ENCODE measurements at places on chromosomes 1 and 21.

DNA sequence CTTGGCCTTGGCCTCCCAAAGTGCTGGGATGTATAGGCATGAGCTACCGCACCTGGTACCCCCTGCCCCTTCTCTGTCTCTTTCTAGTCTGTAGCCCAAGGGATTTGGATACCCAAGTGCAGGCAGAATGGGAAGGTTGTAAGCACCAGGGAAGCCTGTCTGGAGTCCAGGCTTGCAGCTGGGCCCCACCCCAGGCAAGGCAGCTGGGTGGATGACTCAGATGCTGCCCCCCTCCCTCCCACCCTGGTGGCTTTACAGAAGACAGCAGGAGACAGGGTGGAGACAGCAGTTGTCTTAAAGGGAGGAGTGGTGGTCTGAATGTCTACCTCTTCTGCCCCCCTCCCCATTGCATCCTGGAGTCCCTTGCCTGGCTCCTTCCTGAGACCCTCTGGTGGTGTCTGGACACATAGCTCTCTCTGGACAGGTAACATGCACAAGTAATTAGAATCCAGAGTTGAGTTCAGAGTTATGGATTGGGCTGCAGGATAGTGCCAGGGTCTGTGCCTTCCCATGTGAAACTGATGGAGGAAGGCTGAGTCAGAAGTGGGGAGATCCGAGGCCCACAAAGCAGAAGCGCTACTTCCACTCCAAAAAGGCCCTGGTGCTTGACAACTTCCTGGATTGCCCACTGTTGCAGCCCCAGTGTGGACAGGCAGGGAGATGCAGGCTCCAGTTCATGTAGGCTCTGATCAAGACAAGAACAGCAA lies 5.1 kb downstream of the LMNA start:
- no peak for DNase-seq

GRCh38 chr1:96309783-96310182 lies 411.8 kb upstream of the PTBP2 start:
- no peak for DNase-seq

- DNase-seq: no peak
Observed at GRCh38 chr1:228511546-228512445, 24.6 kb downstream of the RNF187 start.

GRCh38 chr21:33345751-33346238 lies 21.0 kb downstream of the IFNAR1 start:
- no peak for DNase-seq

- no peak for DNase-seq
Observed at GRCh38 chr1:161779393-161779792, 13.3 kb downstream of the ATF6 start.

DNA sequence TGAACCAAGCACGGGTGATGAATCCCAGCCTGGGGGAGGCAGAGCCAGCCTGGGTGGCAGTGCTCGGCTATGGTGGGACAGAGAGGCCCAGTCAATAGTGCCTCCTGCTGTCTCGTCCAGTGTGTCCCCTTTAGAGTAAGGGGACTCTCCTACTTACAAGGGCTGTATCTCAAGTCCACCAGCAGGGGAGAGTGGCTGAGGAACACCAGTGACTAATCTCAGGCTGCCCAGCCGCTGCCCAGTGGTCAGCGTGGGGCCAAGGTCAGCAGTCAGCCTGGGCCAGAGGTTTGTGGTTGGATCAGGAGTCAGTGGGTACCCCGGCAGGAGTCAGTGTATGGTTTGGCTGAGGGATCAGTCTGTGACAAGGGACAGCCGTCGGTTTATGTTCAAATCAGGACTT lies 109.2 kb upstream of the RUNX3 start:
- no peak for DNase-seq

DNA sequence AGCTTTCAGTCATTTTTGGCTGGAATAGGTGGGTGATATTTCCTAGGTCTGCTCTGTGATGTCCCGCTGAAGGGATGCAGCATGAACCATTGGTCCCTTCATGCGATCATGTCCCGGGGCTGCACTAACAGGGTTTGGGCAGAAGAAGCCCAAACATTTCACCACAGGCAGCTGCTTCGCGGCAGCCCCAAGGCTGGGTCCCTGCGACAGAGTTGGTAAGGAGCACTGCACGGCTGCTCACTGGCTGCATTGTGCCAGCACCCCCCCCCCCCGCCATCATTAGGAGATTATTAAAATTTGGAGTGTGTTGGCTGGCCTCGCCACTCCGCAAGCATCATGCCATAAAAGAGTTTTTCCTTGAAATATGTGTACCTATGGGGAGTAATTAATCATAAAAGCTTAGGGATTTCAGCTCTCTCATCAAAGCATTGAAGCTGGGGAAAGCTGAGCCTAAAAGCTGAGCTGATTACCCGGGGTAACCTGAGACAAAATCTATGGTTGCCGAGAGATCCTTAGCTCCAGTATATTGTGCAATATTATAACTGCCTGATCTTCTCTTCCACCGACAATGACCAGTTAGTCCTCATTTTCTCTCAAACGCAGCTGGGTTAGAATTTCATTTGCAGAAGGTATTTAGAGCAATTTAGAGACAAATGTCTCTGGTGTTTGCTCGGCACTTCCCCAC lies 62.5 kb downstream of the PEX14 start:
- DNase-seq: peak; percentile 99

- DNase-seq: no peak
Observed at GRCh38 chr1:86621286-86621685, 74.4 kb downstream of the CLCA4 start.

- no peak for DNase-seq
Observed at GRCh38 chr1:229430761-229431283, 3.1 kb downstream of the ACTA1 start.

- peak; percentile 3 for DNase-seq
Observed at GRCh38 chr1:29713857-29714256, 477.5 kb downstream of the PTPRU start.

GRCh38 chr1:119093721-119094120 lies 46.7 kb downstream of the WARS2 start:
- DNase-seq: no peak

- peak; percentile 88 for DNase-seq
Observed at GRCh38 chr1:35079003-35079930, at the start of gene ZMYM1. TSS of gene ZMYM1 (plus strand) at chr1:35079385. CDS start at chr1:35093988, 14,603 bp downstream.

DNA sequence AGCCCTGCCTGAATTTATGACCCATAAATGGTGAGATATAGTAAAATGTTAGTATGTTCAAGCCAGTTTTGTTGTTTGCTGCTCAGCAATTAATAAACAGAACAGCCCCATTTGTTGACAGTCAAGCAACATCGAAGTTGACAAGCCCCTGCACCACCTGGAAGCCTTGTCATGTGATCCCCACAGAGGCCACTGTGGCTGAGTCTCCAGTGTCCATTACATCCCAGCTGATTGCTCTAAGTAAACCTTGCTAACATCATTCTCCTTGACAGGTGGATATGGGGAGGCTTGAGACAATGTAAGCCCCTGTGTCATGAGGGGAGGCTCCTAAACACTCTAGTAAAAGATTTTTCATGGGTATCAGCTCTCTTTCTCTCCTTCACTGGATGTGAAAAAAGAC lies 17.5 kb upstream of the TACSTD2 start:
- DNase-seq: no peak

DNA sequence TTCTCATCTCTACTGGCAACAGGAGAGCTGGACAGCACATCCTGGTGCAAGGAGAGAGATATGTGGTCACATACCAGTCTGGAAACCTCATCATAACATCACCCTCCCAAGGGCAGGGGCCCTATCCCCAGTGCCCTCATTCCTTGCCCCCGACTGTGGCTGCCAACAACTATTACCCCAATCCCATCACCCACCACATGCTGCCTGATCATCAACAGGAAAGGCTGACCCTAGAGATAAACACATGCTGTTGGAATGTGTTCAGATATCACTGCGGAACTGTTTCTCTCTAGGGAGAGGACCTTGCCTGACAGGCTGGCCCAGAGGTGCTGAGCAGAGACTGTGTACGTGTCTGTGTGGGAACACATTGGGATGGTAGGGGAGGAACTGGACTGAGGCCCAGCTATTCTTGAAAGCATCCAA lies 4.5 kb upstream of the INKA2 start:
- no peak for DNase-seq

GRCh38 chr1:59061876-59062275 lies 235.0 kb upstream of the FGGY start:
- no peak for DNase-seq

- no peak for DNase-seq
Observed at GRCh38 chr21:15788847-15789523, 59.2 kb downstream of the USP25 start.

DNA sequence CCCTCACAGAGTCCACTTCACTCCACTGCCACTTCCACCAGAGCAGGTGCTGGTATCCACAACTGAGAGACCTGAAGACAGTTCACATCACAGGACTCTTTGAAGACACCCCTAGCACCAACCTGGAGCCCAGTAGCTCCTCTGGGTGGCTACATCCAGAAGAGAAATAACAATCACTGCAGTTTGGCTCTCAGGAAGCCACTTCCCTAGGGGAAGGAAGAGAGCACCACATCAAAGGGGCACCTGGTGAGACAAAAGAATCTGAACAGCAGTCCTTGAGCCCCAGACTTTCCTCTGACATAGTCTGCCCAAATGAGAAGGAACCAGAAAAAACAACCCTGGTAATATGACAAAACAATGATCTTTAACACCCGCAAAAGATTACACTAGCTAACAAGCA lies 113.2 kb downstream of the TENT5C start:
- DNase-seq: no peak

- DNase-seq: peak; percentile 23
Observed at GRCh38 chr1:227729881-227730629, 5.0 kb downstream of the JMJD4 start.

DNA sequence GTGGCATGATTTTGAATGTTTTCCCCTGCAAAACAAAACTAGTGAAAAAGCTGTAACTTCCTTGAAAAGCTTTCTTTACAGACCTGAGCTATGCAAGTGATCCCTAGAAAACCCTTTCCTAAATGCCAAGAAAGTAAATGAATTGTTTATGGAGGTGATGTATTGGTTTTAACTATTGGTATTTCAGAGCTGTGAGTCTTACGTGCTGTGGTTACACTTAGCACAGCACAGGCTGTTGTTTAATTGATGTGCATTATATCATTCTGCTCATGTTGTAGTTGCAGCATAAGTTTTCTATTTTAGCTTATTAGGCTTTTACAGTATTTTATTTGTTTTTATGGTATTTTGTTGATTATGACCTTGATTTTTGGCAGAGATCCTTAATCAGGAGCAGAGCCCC lies 74.1 kb upstream of the DYNLT5 start:
- DNase-seq: no peak

DNA sequence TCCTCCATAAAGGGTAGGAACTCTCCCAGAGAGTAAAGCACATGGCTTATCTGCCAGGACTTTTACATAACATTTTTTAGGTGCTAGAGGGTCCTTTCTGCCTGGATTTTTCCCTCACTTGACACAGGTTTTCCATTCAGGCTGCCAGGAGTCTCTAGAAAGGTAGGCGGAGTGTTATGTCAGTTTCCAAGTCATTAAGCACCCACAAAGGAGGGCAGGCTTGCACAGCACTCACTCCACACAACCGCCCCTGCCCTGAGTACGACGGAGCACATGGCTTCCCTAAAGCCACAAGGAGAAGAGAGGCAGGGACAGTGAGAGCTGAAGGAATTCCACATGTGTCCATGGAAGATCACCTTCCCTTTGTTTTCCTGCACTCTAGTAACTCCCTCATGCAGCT lies 55.7 kb downstream of the CAPZB start:
- DNase-seq: peak; percentile 68

DNA sequence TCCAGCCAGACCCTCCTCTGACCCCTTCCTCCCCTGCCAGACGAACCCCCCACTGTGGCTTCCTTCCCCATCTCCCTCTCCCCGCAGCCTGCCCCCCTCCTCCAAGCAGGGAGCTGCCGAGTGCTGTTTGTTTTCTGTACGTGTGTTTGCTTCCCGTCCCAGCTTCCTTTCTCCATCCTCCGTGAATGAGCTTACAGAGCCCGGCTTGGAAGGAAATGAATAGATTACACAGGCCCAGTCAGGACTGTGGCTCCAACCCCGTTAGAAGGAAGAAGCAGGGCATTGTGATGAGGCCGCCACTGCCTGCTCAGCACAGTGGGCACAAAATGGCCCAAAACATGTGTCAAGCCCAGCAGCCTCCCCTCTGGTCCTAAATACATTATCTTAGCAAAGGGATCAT lies 123.2 kb downstream of the IGSF21 start:
- peak; percentile 49 for DNase-seq

DNA sequence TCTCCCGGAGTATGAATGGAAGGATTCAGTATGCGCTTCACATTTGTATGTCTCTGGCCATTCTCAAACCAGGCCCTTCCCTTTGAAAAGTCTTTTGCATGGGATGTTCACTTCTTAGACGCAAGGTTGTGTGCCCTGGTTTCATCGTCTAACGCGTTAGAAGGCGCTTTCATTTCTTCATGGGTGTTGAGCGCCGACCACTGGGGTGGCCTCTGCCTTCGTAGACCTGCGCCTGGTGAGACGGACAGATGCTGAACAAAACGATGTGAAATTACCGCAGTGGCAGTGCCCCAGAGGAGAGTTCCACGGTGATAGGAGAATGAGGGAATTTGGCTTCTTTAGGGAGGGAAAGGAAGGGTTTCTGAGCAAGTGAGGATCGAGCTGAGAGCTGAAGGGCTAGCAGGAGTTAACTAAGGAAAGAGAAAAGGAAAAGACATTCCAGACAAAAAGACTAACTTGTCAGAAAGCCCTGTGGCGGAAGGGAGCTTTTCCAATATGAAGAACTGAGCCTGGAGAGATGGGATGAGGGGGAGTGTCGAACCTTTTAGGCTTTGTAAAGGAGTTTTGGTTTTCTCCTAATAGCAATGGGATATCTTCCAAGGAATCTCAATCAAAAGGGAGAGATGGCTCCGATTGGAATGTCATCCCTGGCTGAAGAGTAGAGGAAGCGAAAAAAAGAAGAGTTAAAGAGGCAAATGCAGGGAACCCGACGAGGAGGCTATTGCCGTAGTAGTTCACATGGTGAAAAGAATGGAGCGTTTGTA lies 951 bp downstream of the GGPS1 start:
- peak; percentile 66 for DNase-seq

DNA sequence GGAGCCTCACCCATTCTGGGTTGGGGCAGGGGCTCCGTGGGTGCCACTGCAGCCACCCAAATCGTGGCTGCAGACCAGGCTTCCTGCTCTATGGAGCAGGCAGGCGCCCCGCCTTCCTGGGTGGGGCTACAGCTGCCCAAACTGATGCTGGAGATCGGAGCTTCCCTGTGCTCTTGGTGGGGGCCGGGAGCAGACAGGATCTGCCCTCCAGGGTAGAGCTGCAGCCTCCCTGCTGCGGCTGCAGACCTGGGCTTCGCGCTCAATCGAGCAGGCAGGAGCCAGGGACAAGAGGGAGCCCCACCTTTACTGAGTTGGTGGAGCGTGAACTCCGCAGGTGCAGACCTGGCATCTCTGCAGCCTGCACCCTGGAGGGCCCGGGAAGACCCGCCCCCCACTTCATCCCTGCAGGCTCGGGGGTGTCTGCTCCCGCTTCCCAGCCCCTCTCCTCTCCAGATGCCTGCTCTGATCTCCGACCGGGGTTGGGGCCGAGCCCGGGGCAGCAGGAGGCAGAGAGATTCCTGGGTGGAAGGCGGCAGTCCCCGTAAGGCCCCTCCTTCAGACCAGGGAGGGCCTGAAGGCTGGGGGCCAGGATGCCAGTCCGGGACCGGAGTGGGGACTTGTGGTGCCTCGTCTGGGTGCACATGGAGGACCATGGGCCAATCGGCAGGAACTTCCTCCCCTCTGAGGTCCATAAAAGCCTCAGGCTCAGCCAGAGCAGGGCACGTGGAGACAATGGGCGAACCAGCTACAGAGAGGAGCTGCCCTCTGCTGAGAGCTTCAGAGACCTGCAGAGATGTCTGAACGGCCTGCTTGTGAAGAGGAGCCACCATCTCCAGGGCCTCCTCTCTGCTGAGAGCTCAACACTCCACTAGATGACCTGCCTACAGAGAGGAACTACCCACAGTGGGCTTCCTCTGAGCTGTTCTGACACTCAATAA lies 359.3 kb downstream of the SMYD3 start:
- no peak for DNase-seq

Data from NCI-H1092 treated with DMSO at 0.1 percent for 48 hours (cell line).